NCI-H1417 (cell line): ENCODE measurements at places on chromosomes 2 and 18.

- DNase-seq = no peak
These were observed 64.0 kb downstream of the HPCAL1 start for GRCh38 chr2:10366601-10367270.

DNA sequence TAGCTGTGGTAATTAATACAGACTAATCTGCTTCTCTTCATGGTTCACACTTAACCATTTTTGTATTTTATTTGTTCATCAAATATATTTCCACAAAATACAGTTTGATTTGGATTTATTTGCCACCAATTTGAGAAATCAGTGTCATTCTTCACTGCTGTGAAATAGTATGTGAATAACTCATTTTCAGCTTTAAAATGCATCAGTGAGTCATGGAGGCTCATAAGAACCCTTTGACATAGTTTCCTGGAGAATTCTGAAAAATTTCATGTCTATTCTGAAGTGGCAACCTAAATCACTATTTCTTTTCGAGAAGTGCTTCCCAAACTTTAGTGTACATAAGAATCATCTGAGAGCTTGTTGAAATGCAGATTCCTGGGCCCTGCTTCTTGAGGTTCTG, 1026.7 kb upstream of the ACVR2A start:
- no peak for DNase-seq

DNA sequence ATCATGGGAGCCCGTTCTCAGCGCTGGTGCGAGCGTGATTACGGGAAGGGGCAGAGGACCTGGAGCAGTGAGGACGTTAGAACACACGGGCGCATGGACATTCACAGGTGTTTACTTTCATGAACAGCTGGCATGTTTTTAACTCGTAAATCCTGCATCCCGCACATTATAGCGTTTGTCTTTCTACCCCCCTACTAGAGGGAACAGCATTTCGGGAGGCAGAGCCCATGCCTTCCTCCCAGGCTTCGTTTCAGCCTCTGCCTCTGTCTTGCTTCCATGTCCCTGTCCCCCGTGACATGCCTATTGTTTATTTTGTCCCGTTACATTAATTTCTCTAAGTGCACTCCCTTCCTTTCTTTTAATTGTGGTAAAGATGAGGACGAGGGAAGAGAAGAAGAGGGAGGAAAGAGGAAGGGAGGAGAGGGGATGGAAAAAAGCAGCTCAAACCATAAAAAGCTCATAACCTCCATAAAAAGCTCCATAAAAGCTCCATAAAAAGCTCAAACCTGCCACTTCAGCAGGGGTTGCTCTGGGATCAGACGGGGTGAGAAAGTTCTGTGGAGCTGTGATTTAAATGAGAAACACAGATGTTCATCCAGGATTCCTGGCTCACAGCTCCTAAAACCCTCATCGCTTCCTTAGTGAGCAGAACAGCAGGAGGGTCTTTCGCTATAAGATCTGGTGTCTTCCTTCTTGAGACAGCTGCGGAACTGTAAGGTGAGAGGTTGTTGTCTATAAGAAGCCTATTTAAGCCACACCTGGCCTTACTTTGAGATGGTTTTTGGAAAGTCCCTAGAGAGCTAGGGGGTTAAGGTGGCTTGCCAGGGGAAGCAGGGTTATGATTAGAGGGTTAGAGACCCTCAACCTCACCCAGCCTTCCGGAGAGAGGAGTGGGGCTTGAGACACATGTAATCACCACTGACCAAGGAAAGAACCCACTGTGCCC, 66.6 kb upstream of the SNTG2 start:
- no peak for DNase-seq

DNA sequence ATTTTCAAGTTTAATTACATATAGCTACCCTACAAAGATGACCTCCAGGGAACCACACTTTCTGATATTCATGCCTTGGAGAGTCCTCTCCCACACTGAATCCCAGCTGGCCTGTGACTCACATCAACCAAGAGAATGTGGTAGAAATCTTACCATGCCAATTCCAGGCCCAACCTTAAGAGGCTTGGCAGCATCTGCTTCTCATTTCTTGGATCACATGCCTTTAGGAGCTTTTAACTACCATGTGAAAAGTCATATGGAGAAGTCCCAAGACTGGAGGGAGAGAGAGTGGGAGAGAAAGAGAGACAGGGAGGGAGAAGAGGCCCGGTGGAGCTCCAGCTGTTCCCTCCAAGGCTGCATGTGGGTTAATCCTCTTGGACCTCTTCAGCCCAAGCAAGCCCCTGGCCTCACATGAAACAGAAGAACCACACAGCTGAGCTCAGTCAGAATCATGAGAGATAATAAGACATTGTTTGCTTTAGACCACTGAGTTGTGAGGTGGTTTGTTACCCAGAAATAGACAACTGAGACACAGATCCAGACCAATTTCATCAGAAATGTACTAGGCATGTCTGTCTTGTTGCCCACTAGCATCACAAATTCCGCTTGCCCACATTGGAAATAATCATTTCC, 190.7 kb downstream of the MTCL1 start:
- no peak for DNase-seq

- no peak for DNase-seq
These were observed 17.7 kb downstream of the MBOAT2 start for GRCh38 chr2:8985561-8986326.

GRCh38 chr2:127085317-127085681, 21.7 kb downstream of the BIN1 start:
- no peak for DNase-seq

GRCh38 chr2:37585982-37586621, 85.3 kb downstream of the CDC42EP3 start:
- DNase-seq = no peak

DNA sequence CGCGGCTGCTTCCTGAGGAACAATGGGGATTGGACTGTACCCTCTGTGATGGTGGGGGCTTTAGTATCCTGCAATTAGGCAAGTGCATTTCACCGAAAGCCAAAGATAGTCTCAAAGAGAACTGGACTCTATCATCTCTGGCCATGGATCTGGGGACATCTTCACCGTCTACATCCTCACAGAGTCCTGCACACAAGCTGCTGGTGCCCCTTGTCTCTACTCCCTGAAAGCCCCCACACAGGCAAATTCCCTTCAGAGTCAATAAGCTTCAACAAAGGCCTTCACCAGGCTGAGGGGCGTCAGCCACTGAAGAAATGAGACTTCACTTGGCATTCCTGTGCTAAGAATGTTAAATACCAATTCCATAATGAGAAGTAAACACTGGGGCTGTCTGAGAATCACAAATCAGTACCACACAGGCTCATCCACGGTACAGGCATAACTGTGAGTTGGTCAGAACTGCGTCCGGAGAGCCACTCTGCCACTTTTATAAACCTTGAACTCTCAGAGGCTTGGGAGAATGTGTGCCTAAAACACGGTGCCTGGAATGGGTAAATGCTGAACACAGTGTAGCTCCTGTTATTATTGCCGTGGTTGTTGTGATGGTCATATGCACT, 432.7 kb downstream of the ZNF521 start:
- DNase-seq = no peak

DNA sequence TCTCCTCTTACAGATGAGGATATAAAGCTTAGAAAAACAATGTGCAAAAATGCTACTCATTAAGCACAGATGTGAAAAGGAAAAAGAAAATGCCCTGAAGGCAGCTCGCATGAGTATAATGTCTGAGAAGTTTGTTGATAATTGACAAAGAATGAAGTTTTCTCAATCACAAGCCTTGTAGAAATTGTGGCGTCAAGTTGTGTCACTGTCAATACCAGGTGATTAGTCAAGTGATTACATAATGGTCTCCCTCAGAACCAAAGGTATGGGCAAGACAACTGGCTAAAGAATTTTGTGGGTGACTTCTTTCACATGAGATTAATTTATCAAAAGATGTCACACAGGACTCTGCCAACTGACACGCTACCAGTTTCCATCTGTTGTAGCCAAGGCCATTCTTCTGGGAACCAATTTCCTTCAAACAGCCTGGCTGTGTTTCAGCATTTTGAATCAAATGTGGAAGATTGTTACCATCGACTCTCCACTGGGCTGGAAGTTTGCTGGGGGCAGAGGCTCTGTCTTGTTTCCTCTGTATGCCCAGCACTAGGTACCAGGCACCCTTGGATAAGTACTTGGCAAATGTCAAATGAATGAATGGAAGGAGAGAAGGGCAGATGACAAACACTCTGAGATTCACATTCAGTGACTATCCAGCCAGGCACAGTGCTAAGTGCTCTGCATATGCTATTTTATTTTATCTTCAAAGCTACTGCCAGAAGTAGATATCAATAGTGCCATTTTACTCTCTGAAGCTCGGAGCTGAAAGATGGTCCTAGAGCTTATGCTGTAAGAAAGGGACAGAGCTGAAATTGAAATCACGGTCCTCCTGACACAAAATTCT, 5.9 kb upstream of the FN1 start:
- no peak for DNase-seq

DNA sequence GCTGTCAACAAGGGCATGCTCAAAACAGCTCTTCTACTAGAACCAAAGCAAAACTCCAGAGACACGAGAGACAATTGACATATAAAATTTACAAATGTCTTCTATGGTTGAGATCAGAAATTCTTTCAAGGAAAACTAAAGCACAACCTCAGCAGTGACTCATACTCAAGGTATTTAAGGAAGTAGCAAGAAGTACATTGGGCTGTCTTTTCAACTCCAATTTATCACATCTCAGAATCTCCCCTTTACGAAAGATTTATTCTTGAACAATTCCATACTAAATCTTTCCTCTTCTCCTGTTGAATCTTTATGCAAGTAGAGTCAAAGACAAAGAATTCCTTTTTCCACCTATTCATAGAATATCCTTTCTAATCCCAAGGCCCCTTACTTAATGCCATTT, 324.0 kb downstream of the IRS1 start:
- no peak for DNase-seq

GRCh38 chr2:115118306-115118705, 675.9 kb downstream of the DPP10 start:
- DNase-seq = no peak
